Naive thymus-derived CD4-positive, alpha-beta T cell (primary cell): ENCODE measurements at places on chromosomes 2 and 18. TPM values are rescaled to one million over a fixed set of nuclear protein-coding genes. Genes with fewer than 3 reads are reported as not detected.

- no peak for DNase-seq
Observed at GRCh38 chr2:235820571-235820970, 326.7 kb downstream of the AGAP1 start.

DNA sequence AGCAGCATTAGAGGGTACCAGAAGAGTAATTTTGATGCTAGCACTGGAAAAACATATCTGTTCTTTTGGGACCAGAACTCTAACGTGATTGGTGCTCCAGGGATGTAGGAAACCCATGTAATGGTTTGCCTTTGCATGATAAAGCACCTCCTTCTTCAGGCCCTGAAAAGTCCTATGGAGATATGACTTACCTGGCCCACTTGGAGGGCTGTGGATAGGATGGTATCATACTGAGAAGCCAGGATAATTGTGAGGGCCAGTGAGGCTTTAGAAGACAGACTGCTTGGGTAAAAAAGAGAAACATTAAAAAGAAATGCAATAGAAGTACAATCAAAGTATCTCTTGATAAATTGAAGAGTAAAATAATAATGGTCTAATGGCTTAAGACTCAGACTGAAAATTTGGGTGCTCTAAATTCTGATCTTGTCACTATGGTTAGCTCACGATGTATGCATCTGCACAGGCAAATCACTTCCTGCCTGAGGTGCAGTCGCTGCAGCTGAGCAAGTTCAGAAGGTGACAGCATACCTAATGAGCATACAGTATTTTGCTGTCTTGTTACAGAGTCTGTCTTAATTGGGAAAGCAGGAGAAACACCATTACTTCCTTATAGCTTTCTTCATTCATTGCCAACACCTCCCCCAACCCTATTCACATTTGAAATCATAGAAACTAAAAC is 371.5 kb downstream of the NUP35 start:
- DNase-seq: no peak

The CCDC68 gene
- total RNA-seq: not detected

DNA sequence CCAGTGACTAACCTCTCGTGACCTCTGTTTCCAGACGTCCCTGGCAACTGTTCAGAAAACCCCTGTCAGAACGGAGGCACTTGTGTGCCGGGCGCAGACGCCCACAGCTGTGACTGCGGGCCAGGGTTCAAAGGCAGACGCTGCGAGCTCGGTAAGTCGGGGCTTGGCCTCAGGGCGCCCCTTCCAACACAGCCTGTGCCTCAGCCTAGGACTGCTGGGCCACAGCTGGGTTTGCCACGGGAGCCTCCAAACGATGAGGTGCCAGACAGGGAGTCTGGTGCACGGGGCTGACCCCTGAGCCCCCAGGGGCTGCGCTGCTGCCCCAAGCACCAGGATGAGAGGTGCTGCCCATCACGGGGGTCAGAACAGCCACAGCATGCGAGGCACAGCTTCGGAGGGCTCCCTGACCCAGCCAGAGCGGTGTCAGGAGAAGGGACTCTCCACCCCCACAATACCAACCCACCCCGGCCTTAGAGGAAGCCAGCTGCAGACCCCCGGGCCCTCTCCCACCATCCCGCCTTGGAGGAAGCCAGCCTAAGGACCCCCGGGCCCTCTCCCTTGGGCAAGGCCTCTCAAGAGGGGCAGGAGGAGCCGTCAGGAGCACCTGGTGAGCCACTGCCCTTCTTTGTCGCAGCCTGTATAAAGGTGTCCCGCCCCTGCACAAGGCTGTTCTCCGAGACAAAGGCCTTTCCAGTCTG is 20.3 kb downstream of the MTERF4 start:
- DNase-seq: no peak

The MAP3K20 gene
- 0.40 TPM for total RNA-seq

- DNase-seq: no peak
Observed at GRCh38 chr2:241892299-241893137, 23.0 kb downstream of the RTP5 start.

GRCh38 chr2:120488531-120488930 is 142.6 kb downstream of the INHBB start:
- DNase-seq: no peak

- DNase-seq: no peak
Observed at GRCh38 chr2:236548179-236548921, 21.3 kb upstream of the ACKR3 start.

The TRABD2A gene
- 288 TPM for total RNA-seq

- DNase-seq: no peak
Observed at GRCh38 chr2:3287896-3288295, 89.7 kb downstream of the EIPR1 start.

DNA sequence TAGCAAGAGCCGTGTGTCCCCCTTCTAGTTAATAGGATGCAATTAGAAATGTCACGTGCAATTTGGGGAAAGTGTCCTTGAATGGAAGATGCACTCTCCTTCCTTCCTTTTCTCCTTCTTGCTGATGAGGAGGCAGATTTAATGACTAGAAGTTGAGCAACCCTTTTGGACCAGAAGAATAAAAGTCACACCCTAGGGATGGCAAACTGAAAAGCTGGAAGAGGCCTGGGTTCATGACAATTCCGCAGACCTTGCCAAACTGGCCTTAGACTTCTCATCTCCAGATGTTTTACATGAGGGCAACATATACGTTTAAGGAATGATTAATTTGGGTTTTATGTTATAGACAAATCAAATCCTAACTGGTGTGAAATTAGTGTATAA is 38.6 kb upstream of the NCOA1 start:
- no peak for DNase-seq

- DNase-seq: no peak
Observed at GRCh38 chr2:42959234-42960001, 167.0 kb upstream of the HAAO start.

The MC5R gene
- not detected for total RNA-seq

The C2orf15 gene
- total RNA-seq: 0.33 and 0.48 TPM in 2 replicates

DNA sequence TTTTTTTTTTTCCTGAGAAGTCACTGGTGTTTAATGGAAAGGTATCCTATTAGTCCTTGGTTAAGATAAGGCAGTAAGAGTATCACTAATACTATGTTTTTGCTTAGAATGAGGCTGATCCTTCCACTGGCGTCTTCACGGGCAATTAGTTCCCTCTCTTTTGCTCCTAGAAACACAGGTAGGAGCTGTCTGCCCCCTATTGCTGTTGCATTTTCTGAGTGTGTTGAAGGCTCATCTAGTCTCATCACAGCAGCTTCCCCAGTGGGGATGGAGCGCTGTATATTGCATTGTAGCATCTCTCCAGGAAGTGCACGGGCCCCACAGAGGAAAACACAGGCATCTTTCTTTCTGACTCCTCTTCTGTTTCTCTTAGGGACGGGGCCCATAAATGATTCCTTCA is 145.0 kb downstream of the NAPG start:
- DNase-seq: no peak

The HK2 gene
- total RNA-seq: 17.7 TPM

The OSBPL1A gene
- 5.2 TPM for total RNA-seq

- no peak for DNase-seq
Observed at GRCh38 chr2:41068740-41069139, 616.9 kb upstream of the SLC8A1 start.
